ENCODE measurements at places on chromosomes 13 and 19.
A peak's percentile ranks its signal among the peaks of the same experiment; 100 is the strongest.

- no peak for DNase-seq
Measured at GRCh38 chr13:59345311-59345710, 818.4 kb downstream of the DIAPH3 start.

DNA sequence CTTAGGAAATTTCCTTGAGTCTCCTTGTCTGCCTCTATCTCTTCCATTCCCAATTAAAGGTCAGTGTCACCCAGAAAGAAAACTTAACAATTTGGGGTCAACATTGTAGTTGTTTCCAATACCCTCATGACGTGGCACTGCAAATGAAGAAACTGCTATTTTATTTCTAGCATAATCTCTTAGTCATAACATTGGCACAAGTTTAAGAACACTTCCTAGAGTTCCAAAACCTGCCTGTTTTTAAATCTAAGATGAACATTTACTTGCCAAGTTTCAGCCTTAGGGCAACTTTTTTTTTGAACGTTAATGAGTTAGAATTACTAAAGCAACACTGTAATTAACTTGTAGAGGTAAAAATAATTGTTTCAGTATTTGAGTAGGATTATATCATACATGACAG, 108.0 kb downstream of the LMO7 start:
- no peak for DNase-seq

DNA sequence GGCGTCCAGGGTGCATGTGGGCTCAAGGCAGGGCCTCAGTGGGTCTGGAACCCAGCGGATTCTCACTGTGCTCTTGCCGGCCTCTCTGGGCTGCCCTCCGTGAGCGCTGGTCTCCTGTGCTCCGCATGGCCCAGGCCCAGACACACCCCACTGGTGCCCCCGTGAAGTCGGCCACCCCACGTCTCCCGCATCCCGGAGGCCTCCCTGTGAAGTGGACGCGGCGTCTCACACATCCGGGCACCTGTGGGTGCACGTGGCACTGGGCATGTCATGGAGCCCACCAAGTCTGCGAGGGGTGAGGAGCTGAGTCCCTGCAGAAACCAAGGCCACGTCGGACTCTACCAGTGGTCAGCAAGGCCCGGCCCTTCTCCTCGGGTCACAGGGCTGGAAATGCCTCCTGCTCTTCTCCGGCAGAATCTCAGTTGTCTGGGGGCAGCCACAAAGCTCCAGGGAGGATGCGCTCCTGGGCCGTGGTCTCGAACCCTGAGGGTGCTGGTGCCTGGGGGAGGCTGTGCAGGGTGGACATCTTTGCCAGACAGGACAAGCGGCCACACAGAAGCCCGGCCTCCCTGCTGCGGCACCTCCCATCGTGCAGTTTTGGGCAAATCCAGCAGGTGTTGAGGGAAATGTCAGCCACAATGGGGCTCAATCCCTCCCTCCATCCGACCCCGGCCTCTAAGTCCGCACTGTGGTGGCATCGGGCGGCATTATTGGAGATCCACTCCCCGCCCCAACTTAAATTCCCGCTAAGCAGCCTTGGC, 2.2 kb downstream of the C13orf46 start:
- no peak for DNase-seq

GRCh38 chr13:74203576-74203975, 69.4 kb upstream of the KLF12 start:
- DNase-seq = no peak

GRCh38 chr19:39599116-39599515, 3.2 kb upstream of the LGALS13 start:
- DNase-seq = no peak

DNA sequence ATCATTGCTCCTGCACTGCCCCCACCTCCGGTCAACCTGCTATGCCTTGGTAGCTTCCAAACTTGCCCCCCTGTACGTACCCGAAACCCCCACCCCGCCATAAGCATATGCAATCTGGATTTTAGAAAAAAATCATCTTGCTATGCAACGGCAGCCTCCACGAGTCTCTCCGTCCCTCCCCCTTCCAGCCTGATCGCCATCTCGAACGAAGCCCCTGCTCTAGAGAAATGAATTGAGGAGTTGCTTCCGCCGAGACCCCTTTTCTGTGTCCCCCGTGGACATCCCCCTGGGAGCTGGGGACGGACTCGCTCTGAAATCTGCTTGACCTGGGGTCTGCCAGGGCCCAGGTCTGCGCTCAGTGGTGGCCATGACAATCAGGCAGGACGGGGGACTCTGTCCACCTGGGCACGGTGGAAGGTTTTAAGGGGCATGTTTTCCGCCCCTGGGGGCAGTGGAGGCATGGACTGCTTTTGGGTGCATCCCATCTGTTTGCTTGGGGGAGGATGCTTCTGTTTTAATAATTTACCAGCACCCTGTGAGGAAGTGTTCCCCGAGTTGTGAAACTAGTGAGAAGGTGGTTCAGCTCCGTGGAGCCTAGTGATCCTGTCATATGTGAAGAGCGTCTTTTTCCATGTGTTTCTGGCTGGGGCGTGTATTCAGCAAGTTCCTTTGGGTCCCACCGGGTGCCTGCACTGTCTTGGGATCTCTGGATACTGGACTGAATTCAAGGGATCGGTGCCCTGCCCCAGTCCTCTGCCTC, 1.0 kb downstream of the KDM4B start:
- no peak for DNase-seq

- no peak for DNase-seq
Measured at GRCh38 chr13:112732679-112733078, 42.8 kb downstream of the ATP11A start.

DNA sequence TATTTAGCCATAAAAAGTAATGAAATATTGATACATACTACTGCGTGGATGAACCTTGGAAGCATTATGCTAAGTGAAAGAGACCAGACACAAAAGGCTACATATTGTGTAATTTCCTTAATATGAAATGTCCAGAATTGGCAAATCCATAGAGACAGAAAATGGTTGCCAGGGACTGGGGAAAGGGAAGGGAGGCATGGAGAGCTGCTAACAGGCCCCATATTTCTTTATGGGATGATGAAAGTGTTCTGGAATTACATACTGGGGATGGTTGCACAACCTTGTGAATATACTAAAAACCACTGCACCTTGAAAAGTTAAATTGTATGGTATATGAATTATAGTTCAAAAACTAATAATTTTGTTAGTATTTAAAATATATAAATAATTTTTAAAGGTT, 3.6 kb downstream of the IFT88 start:
- DNase-seq = no peak

DNA sequence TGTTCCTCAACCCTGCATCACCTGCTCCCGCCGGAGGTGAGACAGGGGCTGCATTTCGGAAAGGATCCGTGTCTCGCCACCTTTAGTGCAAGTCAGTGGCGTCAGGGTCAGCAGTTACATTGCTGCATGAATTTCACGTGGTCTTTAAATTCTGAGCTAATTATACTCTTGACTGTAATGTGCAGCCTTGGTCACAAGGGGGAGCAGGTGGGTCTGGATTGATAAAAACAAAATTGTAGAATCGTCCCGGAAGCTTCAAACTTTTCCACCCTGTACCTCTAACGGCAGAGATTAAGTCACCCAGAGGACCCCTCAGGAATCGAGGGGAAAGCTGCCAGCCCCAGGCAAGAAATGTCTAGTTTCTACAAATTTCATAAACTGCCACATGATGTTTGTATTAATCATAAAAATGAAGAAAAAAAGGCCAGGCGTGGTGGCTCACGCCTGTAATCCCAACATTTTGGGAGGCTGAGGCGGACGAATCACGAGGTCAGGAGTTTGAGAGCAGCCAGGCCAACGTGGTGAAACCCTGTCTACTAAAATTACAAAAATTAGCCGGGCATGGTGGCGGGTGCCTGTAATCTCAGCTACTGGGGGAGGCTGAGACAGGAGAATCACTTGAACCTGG, 20.2 kb downstream of the BBC3 start:
- DNase-seq = peak; percentile 68

GRCh38 chr19:10271543-10272086, 695 bp downstream of the ICAM1 start:
- DNase-seq = no peak

GRCh38 chr19:47499371-47499770, 15.4 kb upstream of the KPTN start:
- no peak for DNase-seq

- DNase-seq = no peak
Measured at GRCh38 chr19:7763696-7764095, 653 bp downstream of the CLEC4M start.

DNA sequence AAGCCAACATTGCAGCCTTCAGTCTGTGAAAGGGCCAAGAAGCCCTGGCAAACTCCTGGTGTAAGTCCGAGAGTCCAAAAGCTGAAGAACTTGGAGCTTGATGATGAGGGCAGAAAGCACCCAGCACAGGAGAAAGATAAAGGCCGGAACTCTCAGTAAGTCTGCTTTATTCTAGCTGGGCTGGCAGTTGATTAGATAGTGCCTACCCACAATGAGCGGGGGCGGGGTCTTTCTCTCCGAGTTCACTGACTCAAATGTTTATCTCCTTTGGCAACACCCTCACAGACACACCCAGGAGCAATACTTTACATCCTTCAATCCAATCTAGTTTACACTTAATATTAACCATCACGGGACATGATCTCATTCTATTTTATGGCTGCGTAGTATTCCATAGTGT, 1317.1 kb downstream of the SLITRK1 start:
- no peak for DNase-seq

DNA sequence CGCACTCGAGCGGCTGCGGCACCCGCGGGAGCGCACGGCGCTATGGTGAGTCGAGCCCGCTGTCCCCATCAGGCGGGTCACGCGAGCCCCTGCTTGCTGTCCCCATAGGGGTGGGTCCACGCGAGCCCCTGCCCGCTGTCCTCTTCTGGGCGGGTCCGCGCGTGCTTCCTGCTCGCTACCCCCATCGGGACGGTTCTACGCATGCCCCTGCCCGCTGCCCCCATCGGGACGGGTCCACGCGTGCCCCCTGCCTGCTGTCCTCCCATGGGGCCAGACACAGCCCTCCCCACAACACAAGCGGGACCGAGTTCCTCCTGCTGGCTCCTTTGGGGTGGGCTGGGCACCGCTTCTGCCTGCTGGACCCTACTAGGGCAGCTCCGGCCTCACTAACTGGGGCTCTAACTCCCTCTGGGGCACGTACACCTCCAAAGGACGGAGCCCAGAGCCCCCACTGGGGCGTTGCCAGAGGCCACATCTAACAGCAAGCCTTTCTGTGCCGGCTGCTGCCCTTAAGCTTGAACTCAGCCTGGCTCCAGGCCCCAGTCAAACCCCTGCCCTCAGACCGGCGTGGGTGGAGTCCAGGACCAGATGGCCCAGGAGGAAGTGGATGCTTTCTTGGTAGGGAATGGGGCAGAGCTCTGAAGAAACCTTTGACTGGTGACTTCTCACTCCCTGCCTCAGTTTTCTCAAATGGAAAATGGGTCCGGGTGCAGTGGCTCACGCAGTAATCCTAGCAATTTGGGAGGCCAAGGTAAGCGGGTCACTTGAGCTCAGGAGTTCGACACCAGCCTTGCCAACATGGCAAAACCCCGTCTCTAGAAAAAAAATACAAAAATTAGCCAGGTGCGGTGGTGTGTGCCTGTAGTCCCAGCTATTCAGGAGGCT, 722 bp downstream of the COLGALT1 start:
- DNase-seq = no peak

DNA sequence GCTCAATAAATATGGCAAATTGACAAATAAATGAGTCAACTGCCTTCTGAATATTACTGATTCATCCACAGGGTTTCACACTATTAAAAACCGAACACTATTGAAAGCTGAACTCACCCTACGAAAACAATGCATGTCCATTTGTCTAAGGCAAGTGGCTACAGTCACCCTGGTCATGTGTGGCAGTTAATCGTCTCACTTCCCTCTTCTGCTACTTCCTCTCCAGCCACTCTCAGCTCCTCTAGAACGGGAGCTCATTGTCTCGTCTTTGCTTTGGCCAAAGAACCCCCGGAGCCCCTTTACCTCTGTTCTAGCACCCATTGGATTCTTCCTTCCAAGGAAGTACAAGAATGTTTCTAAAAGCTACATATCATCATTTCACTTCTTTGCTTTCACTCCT, 74.4 kb upstream of the ZNF599 start:
- DNase-seq = no peak

DNA sequence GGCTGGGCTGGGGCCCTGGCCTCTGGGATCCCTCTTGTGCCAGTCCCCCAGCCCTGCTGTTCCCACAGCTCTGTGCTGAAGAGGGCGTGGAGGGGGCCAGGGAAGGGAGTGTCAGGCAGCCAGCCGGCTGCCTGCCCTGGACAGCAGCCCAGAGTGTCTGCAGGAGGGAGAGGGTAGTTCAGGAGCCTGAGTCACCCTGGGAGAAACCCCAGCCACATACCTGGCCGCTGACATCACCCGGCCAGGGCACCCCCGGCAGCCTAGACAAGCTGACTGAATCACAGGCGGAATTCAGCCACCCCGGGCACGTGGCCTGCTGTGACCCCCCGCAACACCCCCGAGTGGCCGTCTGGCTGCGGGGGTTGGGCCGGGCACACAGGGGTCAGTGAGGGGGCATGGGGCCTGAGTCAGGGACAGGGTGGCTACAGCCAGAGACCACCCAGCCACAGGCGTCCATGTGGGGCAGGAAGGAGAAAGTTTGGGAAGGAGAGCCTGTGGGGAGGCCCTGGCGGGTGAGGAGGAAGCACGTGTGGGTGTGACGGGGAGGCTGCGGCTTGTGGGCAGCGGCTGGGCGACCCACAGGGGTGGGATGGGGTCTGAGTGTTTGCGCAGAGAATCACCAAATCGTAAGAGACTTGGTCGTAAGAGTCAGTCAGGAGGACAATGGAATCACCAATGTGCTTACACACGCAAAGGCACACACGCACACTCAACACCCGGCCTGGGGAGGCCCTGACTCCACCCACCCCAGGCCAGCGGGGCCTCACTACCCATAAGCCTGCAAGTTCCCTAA, 11.9 kb upstream of the FOSB start:
- DNase-seq = no peak

- DNase-seq = no peak
Measured at GRCh38 chr13:23561261-23561660, 9.0 kb upstream of the TNFRSF19 start.

- DNase-seq = no peak
Measured at GRCh38 chr19:19619181-19619848, 828 bp upstream of the PBX4 start.

- no peak for DNase-seq
Measured at GRCh38 chr19:42403586-42403985, 13.5 kb upstream of the CNFN start.

GRCh38 chr19:55528030-55528803, 8.7 kb downstream of the SBK2 start:
- peak; percentile 41 for DNase-seq

All from NCI-H1436 (cell line).